SJSA1 (cell line): ENCODE measurements at places on chromosomes 6 and 20. TPM values are rescaled to one million over a fixed set of nuclear protein-coding genes. Genes with fewer than 3 reads are reported as not detected.
A peak's percentile ranks its signal among the peaks of the same experiment; 100 is the strongest.

DNA sequence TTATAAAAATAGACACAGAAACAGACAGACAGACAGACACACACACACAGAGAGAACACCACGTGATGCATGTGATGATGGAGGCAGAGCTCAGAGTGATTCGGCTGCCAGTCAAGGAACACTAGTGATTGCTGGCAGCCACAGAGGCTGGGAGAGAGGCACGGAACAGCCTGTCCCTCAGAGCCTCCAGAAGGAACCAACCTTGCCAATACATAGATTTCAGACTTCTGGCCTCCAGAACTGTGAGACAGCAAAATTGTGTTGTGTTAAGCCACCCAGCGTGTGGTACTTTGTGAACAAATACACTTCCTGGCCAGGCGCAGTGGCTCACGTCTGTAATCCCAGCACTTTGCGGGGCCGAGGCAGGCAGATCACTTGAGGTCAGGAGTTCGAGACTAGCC is 9.5 kb upstream of the PARD6B start:
- DNase-seq: no peak

DNA sequence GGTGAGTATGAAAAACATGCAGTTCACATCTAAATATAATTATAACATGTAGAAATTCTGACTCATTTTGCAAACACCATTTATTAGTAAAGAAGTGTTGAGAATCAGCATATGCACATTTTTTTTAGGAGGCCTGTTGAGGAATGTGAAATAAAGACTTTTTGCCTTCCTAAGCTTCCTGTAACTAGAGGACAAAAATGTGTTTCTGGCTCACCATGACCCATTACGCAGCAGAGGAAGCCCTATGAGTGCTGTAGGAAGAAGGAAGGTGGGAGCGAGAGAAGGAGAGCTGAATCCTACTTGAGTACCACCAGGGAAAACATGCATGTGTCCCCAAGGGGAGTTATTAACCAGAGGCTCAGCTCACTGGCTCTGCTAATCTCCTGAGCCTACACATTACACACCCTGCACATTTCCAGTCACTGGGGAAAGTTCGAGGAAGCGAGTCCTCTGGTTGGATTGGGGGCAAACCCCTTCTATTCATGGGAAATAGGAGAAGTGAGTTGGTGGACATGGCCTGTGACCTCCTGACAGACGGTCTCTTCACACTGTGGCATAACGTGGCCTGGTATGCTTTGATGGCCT is 540.5 kb upstream of the JAG1 start:
- DNase-seq: no peak

DNA sequence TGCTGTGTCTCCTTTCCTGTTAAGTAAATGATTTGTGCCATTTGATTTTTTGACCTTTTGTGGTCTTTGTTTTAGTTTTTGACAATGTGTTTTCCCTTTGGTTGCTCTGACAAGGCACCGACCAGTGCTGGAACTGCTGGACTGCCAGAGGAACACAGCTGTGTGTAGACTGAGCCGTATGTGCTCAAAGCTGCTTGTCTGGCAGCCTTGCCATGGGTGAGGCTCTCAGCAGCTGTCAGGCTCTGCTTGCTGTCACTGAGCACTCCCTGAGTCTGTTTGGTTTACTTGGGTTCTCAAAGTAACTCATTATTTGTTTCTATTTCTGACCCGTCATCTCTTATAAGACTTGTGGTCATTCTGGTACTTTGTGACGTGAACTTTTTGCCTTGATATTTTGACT is 15.1 kb upstream of the SNRPB start:
- no peak for DNase-seq

DNA sequence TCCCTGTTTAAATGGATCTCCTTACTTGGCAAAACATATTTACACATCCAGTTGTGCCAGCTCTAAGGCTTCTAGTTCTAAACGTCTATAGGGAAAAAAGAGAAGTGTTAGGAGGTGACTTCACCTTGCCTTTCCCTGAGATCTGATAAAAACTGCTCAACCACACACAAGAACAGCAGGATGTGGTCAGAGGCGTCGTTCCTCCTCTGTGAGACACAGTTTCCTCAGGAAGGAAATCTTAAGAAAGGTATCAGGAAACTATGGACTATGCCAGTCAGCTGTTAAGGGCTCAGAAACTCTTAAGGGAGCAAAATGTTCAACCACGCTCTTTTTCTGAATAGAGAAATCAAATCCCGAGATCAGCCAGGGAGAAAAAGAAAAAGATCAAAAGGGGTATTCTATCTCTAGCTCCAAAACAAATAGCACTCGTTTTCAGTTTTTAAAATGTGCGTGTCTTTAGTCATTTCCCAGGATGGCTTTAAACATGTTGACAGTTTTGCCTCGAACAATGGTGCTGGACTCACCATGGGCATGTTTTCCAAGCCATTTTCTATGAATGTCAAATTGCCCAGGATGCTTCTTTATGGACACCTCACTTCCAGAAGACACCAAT is 154.5 kb downstream of the HACE1 start:
- peak; percentile 26 for DNase-seq

GRCh38 chr6:37589198-37589597 is 89.5 kb upstream of the CCDC167 start:
- DNase-seq: no peak

GRCh38 chr6:73308712-73309534 is 45.2 kb downstream of the DPPA5 start:
- DNase-seq: no peak

DNA sequence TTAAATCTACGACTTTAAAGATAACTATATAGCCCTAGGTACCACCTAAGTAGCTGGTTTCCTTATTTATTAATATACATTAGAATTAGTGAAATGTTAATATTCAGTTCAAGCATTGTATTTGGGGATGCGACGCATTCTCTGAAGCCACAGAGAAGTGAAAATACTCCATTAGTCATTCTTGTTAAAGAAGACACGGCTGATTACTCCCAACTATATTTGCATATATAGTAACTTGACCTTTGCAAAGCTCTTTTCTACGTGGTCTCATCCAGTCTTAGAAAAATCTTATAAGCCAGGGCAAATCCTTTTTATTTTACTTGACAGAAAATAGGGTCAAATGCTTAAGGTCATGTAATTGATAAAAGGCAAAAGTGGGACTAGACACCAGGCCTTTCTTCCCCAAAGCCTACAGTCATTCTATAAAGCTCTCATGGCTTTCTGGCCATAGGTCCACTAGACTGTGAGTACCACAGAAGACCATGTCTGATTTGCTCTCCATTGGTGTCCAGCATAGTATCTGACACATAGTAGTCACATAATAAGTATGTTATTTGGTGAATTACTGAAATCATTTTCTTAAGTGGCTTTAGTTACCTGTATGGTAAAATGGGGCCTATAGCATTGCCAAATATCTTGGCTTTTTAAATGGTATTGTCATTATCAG is 11.3 kb downstream of the ZHX3 start:
- DNase-seq: no peak

DNA sequence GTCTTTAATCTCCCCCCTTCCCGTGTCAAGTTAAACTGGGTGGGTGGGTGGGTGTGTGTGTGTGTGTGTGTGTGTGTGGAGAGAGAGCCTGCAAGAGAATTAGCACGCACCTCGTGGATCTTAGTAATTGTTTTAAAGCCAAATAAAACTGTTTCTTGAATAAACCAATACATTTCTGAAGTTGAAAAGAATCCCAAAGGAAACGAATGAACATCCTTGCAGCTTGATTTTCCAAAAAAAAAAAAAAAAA is 381 bp upstream of the BICRAL start:
- no peak for DNase-seq

GRCh38 chr20:63002511-63002910 is 4.3 kb downstream of the BHLHE23 start:
- DNase-seq: no peak

DNA sequence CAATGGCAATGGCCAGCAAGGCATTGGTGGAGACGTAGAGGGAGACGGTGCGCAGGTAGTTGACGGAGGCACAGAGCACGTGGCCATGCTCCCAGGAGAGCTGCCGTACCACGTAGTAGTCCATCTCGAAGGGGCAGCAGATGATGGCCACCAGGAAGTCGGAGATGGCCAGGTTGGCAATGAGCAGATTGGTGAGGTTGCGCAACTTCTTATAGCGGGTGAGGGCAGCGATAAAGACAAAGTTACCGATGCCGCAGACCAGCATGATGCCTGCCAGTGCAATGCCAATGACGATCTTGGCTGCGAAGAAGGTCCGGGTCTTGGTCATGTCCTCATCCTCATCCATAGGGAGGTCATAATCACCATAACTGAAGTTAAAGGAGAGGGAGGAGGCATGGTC is 2.8 kb downstream of the PROKR2 start:
- DNase-seq: no peak

- no peak for DNase-seq
Observed at GRCh38 chr6:158226655-158227512, 58.7 kb downstream of the GTF2H5 start.

DNA sequence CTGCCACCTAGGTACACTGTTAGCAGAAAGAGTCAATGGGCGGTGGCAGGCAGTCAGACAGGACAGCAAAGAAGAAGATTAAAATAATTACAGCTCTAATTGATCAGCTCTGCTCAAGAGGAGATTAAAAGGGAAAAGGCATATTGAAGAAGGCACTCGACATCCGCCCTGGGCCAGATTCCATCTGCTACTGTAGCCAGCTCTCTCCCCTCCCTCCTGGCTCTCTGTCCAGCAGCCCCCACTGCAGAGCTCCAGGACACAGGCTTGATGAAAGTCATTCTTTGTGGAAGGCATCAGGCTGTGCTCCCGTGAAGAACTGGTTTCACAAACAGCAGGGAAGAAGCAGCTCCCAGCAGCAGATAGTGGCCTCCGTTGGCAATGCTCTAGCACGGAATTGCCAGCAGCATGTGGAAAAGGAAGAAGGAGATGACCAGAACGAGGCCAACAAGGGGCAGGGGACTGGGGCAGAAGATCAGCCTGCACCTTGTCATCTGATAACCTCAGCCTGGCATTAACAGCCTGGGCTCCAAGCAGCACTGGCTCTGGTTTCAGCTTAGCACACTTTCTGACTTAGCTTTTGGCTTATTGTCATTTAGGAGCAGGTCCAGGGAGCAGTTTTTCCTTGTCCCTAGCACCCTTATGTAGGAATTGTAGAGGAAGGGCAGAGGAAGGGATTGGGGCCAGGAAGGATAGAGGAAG is 465.9 kb downstream of the KIF16B start:
- no peak for DNase-seq

GRCh38 chr6:136326038-136326553 is 36.5 kb upstream of the BCLAF1 start:
- DNase-seq: no peak

- no peak for DNase-seq
Observed at GRCh38 chr6:126118936-126119335, 132.6 kb downstream of the TRMT11 start.

DNA sequence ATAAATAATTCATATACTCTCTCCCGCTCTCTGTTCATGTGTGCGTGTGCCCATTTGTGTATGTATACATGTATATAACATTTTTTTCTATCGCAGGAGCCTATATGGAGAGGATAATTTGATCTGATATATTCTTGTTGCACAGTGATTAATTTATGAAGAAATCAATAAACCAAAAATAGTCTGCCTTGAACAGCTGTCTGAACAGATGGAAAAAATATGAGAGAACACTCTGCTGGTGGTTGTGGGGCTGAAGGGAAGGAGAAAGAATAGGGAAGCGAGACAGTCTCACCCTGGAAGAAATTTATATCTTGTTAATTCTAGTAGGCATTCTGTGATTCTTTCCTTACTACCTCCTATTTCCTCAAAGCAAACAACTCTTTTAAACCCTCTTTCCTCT is 96.6 kb upstream of the B3GAT2 start:
- DNase-seq: no peak

GRCh38 chr6:108942556-108943492 is 94.6 kb downstream of the ARMC2 start:
- no peak for DNase-seq

DNA sequence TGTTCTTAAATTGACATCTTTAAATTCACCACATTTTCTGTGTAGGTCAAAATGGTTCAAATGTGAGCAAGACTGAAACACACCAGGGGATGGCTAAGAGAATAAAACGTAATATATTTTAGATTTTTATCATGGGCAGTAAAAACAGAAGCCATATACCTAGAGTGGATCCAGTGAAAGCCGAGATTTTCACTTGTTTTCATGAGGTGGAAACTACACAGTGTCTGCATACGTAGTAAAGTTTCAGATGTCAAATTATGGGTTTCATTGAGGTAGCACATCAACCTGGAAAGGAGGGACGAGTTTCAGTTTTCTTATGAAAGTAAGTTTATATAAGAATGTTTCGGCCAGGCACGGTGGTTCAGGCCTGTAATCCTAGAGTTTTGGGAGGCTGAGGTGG is 25.9 kb downstream of the METTL24 start:
- no peak for DNase-seq

GRCh38 chr20:11217326-11218172 is 543.8 kb upstream of the JAG1 start:
- no peak for DNase-seq

CCN5 gene
- total RNA-seq: not detected in 2 replicates

PTGIS gene
- total RNA-seq: not detected in 2 replicates

PGC gene
- not detected in 2 replicates for total RNA-seq

CHRNA4 gene
- total RNA-seq: not detected in 2 replicates

BNIP5 gene
- not detected in 2 replicates for total RNA-seq

THBD gene
- total RNA-seq: 4.2 and 4.7 TPM in 2 replicates

POU5F1 gene
- total RNA-seq: not detected in 2 replicates

PPIL6 gene
- total RNA-seq: 0.29 TPM in 1 of 2 replicates, not detected in the other

WFDC13 gene
- total RNA-seq: not detected in 2 replicates

TFEB gene
- total RNA-seq: 3.4 and 6.5 TPM in 2 replicates

RIN2 gene
- 15.7 and 19.0 TPM in 2 replicates for total RNA-seq

MYMX gene
- 0.53 TPM in 1 of 2 replicates, not detected in the other for total RNA-seq

GLP1R gene
- not detected in 2 replicates for total RNA-seq
